Stimulated activated CD4-positive, alpha-beta T cell treated with anti-CD3 and anti-CD28 coated beads, Interleukin-4, amount 100 ng/mL, for 1 hour (primary cell): ENCODE measurements at places on chromosomes 3 and 15.
A peak's percentile ranks its signal among the peaks of the same experiment; 100 is the strongest.

- DNase-seq: no peak
Measured at GRCh38 chr15:34999906-35000305, 11.8 kb upstream of the ZNF770 start.

DNA sequence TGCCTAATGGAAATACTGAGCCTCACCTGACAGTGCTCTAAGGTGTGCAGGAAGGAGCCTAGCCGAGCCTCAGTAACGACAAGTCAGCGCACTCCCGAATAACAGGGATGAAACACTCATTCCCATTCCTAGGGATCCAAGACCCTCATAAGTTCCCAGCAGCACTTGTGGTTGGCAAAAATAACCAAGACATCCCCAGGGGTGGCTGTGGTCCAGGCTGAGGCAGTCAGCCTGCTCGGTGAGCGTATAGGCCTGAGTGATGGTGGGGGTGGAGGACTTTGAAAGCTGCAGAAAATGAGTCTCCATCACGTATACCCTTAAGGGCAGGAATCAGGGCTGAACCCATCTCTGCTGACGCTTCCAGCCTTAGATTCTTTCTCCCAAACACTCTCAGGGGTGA lies 120.1 kb downstream of the SMAD6 start:
- DNase-seq: no peak

- DNase-seq: no peak
Measured at GRCh38 chr15:48001393-48002039, 119.3 kb upstream of the SLC24A5 start.

GRCh38 chr3:194137506-194138474 lies 1.8 kb downstream of the HES1 start:
- peak; percentile 55 for DNase-seq

DNA sequence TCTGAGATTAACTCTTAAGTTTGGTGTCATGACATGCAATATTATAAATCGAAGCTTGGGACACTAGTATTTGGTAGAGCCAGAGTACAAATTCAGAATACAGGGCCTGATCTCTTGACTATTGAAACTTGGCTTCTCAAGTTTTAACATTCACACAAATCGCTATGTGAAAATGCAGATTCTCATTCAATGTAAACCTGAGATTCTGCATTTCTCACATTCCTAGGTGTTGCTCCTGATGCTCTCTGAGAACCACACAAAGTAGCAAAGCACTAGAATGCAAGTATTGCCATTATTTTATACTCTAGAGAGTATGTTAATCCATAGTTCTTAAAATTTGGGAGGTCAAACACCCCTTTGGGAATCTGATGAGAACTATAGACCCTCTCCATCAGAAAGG lies 47.9 kb downstream of the WDR49 start:
- DNase-seq: no peak

- DNase-seq: no peak
Measured at GRCh38 chr3:157241599-157241998, 81.7 kb upstream of the CCNL1 start.

DNA sequence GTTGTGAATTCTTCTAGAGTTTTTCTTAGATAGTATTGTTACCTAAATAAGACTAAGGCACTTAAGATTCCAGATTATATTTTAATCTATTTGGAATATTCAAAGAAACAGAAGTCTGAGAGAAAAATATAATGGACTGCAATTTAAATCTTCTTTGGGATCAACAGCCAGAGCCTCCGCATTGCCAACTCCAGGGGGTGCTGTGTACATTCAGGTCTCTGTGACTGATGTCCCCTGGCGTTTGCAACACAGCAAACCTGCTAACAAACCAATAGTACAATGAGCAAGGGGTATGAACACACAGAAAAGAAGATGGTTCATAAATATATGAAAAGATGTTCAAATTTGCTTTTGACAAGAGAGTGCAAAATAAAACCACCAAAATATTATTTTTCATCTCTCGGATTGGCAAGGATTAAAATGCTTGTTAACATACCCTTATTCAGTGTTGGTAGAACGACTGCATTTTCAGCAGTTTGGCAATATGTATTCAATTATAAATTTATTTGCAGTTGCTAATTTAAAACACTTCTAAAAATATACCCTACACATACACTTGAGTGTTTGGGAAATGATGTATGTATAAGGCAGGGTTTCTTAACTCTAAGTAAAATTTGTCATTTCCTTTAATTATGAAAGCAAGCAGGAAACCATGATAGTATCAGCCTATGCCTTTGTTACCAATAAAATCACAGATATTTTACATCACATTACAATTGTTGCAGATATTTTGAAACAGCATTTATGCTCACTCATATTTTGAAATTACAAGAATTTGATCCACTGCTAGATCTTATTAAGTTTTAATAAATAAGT lies 16.1 kb upstream of the TM4SF1 start:
- peak; percentile 12 for DNase-seq

- DNase-seq: no peak
Measured at GRCh38 chr3:72213296-72214065, 428.5 kb upstream of the PROK2 start.

DNA sequence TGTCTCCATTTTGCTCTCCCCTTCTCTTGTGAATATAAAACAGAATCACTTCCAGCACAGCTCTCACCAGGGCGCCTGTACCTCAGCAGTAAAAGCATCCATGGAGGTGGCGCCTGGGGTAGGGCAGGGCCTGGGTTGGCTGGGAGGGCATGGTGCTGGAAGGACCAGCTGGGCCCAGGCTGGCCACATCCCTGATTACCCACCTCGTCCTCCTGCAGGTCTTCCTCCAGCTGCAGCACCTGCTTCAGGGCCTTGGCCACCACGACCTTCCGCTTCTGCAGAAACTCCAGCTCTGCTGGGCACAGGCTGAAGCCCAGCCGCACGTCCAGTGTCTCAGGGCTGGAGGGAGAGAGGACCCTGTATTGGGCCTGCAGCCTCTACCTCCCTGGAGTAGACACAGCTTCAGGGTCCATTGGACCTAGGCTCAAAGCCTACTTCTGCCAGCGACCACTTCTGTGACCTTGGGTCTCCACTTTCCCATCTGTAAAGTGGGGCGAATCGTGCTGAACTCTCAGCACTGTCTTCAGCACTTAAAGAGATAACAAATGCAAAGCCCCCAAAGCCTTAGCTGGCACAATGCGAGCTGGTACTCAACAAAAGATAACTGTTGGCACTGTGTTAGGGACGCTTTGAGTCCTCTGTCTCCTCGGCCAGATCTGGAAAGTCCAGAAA lies 23.8 kb downstream of the PLA2G4E start:
- DNase-seq: no peak

GRCh38 chr3:57876632-57877031 lies 120.5 kb downstream of the SLMAP start:
- DNase-seq: no peak

- no peak for DNase-seq
Measured at GRCh38 chr3:194404365-194405140, 5.5 kb upstream of the GP5 start.

- no peak for DNase-seq
Measured at GRCh38 chr3:148186881-148187280, 510.8 kb upstream of the AGTR1 start.

DNA sequence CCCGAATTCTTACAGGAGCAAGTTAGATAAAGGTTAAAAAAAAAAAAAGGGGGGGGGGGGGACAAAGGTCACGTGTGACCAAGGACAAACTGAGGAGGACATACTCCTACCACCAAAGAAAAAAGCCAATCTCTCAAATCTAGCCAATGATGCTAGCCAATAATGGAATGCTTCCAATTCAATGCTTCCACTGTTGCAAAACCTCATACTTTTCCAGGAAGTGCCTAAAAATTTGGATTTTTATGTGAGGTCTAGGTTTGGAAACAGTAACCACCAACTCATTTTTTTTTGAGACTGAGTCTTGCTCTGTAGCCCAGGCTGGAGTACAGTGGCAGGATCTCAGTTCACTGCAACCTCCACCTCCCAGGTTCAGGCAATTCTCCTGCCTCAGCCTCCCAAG lies 11.4 kb downstream of the MSL2 start:
- DNase-seq: no peak

GRCh38 chr3:185733980-185734724 lies 90.7 kb downstream of the IGF2BP2 start:
- DNase-seq: no peak

DNA sequence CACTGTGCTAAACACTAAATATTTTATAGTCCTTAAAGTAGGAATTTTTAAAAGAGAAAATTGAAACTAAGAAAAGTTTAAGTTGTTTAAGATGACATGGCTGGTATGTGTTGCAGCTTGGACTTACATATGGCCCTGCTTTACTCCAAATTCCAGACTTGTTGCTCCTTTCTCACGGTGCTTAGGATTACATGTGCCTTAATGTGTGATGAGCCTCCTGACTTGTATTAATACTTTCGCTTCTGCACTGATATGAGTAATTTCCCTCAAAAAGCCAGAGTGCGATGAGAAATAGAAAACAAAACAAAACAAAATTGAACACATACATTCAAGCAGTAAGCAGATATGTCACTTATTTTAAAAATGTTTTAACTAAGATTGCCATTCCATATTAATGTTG lies 250.2 kb downstream of the VGLL3 start:
- no peak for DNase-seq

DNA sequence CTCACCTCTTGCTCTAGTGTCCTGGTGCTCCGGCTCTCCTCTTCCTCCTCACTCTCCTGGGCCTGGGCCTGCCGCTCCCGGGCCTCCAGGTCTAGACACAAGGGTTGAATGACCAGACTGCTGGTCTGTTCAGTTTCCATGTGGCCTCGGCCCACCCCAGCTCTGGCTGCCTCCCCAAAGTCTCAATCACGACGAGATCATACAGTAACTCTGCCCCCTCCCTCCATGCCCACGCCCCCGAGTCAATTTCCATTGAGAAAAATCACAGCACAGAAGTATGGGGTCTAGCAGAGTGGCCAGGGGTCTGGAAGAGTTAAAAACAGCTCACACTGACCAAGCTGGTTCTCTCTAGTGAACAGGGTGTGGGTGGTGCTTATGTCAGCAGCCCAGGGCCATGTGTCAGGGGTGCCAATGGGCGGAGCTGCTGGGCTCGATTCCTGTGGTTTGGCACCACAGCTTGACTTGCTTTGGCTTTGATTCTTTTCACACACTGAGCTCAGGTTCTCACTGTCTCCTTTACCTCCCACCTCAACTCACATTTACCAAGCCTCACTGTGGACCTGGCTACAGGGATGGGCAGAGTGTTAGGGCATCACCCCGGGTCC lies 6.9 kb downstream of the C15orf62 start:
- no peak for DNase-seq

GRCh38 chr15:74201710-74202420 lies 722 bp downstream of the STRA6 start:
- DNase-seq: no peak

DNA sequence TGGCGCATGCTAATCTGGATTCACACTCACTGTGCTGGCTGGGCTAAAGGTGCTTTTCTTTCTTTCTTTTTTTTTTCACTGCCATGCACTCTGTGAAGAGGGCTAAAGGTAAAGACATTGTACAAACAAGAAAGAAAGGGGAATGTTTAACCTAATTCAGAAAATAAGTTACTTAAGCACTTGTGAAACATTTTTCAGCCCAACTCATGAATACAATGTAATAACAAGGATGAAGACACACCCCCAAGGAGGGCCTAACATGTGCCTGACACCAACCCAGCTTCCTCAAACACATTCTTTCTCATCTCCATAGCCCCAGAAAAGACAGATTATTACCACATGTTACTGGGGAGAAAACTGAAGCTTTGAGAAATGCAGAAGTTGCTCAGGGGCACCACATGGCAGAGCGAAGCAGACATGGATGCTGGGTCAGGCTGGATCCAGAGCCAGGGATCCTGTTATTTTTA lies 5.7 kb downstream of the STIMATE start:
- DNase-seq: no peak
